Endothelial cell of umbilical vein (primary cell): ENCODE measurements at places on chromosomes 3 and 15.
A peak's percentile ranks its signal among the peaks of the same experiment; 100 is the strongest.

DNA sequence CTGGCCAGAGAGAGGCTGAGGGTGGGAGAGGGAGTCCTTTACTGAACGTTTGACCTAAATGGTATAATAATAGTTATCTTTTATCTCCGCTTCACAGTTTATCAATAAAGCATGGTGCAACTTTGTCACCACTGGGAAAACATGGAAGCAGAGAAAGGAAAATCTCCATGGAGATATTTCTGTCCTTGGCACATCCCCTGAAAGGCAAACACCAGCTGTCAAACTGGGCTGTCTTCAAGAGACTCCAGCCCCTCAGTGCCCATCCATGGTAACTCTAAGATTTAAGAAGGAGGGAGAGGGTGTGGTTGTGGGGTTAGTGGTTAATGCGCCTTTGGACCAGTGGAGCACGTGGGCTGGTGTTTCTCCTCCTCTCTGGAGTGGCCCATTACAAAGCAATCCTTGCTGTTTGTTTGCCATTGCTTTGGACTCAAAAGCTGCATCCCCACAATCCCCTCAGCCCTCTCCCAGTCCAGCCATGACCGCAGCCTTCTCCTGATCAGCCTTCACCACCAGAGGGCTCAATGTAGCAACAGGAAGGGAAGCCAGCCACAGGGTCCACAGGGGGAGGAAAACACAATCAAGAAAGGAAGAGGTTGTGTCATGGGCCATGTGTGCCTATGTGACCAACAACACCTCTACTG, 38.2 kb upstream of the FAM174B start:
- H3K4me1 ChIP-seq, result peaks cover 2% of the 10 kb centered on the region
- no peak overlapping the region for H3K27ac ChIP-seq
- H3K4me3 ChIP-seq, result no peak overlapping the region

DNA sequence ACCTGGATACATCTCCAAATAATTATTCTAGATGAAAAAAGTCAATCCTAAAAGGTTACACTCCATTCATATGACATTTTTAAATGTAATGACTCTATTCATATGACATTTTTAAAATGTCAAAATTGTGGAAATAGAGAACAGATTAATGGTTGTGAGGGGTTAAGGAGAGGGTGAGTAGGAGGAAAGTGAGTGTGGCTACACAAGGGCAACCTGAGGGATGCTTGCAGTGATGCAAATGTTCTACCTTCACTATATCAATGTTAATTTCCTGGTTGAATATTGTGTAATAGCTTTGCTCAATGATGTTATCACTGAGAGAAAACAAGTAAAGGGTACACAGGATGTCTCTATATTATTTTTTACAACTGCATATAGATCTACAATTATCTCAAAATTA, 54.9 kb upstream of the PXYLP1 start:
- no peak for DNase-seq
- H3K36me3 ChIP-seq, result no peaks in the 10 kb centered on the region
- H3K27ac ChIP-seq, result no peak overlapping the region
- no peaks in the 10 kb centered on the region for H3K4me1 ChIP-seq
- no peaks in the 10 kb centered on the region for H3K27me3 ChIP-seq

DNA sequence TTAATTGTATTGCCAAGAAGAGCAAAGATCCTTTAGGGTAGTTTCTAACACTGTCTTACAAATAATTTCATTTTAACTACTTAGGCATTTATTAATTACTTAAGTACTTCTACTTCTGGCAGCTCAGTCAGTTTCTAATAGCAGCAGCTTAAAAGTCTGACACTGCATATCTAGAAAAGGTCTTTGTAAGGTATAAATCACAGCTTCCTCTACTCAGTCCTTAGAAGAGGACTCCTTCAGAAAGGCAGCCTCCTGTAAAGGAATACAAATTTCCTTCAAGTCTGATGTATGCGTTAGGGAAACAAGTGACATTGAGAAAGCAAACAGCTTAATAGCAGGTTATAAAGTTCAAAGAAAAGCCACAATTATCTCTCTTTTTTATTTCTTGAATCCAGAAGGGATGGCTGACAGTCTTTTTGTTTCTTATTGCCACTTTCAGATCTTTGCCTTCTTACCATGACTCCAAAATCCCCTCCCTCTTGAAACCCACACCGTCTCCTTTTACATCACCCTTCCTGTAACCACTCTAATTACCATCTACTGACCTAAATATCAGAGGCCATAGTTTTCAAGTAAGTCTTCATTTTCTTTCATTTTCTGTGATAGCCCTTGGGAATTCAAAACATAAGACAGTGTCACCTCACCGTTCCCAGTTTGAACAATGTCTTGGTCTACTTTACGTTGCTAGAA, 109.5 kb downstream of the CGGBP1 start:
- no peaks in the 10 kb centered on the region for H3K4me1 ChIP-seq
- no peaks in the 10 kb centered on the region for H3K27me3 ChIP-seq
- DNase-seq, result no peak
- H3K27ac ChIP-seq, result no peak overlapping the region
- H3K4me3 ChIP-seq, result no peak overlapping the region
- no peaks in the 10 kb centered on the region for H3K36me3 ChIP-seq

DNA sequence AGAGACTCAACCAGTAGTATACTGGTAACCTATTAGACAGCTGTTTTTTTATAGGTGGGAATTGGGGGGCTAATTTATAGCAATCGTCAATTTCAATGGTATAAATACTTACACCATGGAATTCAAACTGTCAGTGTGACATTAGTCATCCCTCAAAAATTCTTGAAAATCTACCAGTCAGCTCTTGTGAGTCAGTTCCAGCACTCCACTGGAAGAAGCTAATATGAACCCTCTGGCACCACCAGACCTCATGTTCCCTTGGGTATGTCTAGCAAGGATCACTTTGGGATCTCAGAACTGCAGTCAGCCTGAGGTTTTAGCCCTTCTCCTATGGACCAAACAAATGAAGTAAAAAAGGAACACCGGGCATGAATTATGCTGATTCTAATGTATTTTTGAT, 11.8 kb upstream of the UACA start:
- peak overlapping the region; percentile 40 for H3K27ac ChIP-seq
- no peaks in the 10 kb centered on the region for H3K36me3 ChIP-seq
- H3K4me3 ChIP-seq, result no peak overlapping the region
- peaks cover 52% of the 10 kb centered on the region for H3K4me1 ChIP-seq
- H3K27me3 ChIP-seq, result no peaks in the 10 kb centered on the region
- DNase-seq, result peak; percentile 44

- DNase-seq, result no peak
- H3K27me3 ChIP-seq, result no peaks in the 10 kb centered on the region
- no peaks in the 10 kb centered on the region for H3K4me1 ChIP-seq
- H3K4me3 ChIP-seq, result no peak overlapping the region
Observed at GRCh38 chr15:29400701-29401100, 131.1 kb upstream of the NSMCE3 start.

- no peak overlapping the region for H3K27ac ChIP-seq
- no peak for DNase-seq
- H3K27me3 ChIP-seq, result peaks cover 2% of the 10 kb centered on the region
- H3K36me3 ChIP-seq, result no peaks in the 10 kb centered on the region
- no peaks in the 10 kb centered on the region for H3K4me1 ChIP-seq
Observed at GRCh38 chr3:160709477-160710182, 32.7 kb downstream of the ARL14 start.

DNA sequence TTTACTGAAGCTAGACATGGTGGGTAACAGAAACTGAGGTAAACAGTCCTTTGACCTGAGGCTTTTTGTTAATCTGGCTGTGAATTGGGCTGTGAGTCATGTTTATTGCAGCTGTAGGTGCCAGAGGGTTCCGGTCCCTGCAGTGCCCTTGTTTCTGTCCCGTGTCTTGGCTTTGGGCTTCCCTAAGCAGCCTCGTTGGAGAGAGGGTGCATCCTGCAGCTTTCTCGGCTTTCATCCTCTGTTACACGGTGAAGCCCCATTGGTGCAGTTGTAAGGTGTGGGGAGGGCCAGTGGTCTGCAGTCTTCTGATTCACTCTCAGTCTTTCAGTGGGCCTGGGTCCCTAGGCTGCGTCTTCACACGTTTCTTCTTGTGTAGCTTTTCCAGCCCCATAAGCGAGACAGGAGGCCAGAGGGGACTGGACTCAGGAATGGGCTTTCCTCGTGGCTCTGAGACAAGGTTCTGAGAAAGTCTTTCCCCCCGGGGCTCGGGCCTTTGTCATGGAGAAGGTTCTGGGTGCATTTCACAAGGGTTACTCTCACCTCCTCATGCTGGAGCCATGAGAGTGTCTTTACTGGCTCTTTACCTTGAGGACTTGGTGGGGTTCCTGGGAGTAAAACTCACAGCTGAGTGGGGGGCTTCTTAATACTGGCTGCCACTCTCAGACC, 33.1 kb downstream of the ASB7 start:
- H3K4me1 ChIP-seq, result no peaks in the 10 kb centered on the region
- no peaks in the 10 kb centered on the region for H3K36me3 ChIP-seq
- H3K4me3 ChIP-seq, result no peak overlapping the region
- no peak overlapping the region for H3K27ac ChIP-seq
- DNase-seq, result peak; percentile 25

DNA sequence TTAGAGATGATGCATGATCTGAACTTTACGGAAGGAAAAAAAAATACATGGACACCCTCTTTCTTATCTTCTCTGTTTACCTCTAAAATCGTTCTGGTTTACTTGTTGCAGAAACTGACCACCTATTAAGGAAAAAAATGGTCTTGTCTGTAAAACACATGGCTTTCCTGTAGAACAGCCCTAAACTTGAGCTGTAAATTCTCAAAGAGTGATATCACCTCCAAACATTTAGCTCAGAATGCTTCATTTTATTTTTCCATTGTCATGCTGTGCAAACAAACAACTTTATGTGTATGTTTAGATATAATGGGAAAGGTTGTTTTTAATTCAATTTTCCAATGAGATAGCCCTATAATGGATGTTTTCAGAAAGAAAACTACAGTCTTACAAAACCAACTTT, 237.4 kb upstream of the NR2F2 start:
- no peaks in the 10 kb centered on the region for H3K4me1 ChIP-seq
- H3K27me3 ChIP-seq, result no peaks in the 10 kb centered on the region

GRCh38 chr15:90305932-90306331, 40.5 kb downstream of the NGRN start:
- no peak overlapping the region for H3K27ac ChIP-seq
- no peaks in the 10 kb centered on the region for H3K36me3 ChIP-seq
- no peak for DNase-seq
- no peaks in the 10 kb centered on the region for H3K4me1 ChIP-seq
- no peak overlapping the region for H3K4me3 ChIP-seq

DNA sequence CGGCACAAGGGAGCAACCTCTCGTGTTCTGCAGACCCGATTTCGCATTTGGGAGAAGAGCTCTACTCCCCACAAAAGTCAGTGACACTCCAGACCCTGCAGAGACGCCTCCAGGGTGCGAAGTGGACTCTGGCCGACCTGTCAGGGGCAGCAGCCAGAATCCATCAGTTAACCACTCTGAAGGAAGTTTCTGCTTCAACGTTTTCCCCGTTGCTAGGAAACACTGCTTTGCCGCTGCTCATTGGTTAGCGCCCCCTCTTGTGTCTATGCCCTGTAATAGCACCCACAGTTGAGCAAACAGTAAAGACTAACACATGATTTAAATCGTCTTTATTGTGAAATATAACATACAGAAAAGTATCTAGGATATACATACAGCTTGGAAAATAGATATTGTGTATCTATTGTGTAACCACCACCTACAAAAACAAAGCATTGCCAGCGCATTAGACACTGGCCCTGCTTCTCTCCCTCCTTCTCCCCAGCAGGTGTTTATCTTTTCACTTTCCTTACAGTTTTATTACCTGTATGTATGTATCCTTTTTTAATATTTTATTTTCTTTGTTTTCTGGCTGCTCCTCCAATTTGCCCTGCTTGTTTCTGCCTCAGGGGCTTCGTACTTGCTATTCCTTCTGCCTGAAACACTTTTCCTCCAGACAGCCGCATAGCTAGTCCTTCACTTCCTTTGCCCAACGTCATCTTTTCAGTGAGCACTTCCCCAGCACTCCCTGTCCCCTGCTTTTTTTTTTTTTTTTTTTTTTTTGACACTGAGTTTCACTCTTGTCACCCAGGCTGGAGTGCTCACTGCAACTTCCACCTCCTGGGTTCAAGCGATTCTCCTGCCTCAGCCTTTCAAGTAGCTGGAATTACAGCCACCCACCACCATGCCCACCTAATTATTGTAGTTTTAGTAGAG, 38.8 kb downstream of the TMEM40 start:
- H3K27ac ChIP-seq, result no peak overlapping the region
- DNase-seq, result peak; percentile 85
- no peaks in the 10 kb centered on the region for H3K36me3 ChIP-seq
- no peak overlapping the region for H3K4me3 ChIP-seq

DNA sequence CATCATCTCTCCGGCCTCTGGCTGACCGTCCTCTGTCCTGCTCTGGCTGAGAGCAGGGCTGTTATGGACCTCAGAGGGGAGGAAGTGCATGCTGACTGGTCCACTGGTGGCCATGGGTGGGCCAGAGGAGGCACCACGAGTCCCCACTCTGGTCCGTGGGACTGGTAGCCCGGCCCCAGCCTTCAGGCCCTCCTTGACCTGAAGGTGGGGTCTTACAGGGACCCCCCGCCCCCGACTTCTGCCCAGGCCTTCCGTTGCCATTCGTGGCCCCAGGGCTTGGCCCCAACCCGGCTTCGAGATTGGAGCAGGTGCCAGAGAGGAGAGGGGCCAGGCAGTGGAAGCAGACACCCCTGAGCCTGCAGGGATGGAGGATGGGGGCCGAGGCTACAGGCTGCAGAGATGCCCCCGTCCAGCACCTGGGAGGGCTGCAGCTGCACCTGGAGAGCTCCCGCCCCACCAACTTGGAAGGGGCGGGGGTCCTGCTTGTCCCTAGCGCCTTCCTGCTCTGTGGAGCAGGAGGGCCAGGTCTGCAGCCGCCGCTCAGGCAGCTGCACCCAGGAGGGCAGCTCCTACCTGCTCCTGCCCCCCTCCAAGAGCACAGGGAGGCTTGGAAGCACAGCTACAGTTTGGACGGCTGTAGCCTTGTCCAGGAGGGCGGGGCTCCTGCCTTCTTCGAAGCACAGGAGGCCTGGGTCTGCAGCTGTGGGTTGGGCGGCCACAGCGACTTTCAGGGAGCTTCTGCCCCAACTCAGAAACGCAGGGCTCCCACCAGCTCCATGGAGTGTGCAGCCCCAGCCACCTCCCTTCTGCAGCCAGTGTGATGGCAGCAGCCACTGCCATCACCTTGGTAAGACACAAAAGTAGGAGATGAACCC, 142.5 kb downstream of the KLF13 start:
- no peak for DNase-seq
- H3K4me1 ChIP-seq, result no peaks in the 10 kb centered on the region
- H3K27me3 ChIP-seq, result peaks cover 5% of the 10 kb centered on the region
- no peak overlapping the region for H3K4me3 ChIP-seq

GRCh38 chr15:51135276-51135675, 40.6 kb upstream of the TNFAIP8L3 start:
- H3K4me3 ChIP-seq, result no peak overlapping the region
- no peaks in the 10 kb centered on the region for H3K36me3 ChIP-seq
- peaks cover 26% of the 10 kb centered on the region for H3K4me1 ChIP-seq
- DNase-seq, result no peak
- H3K27me3 ChIP-seq, result no peaks in the 10 kb centered on the region

GRCh38 chr3:65955792-65956477, 82.8 kb downstream of the MAGI1 start:
- H3K4me3 ChIP-seq, result no peak overlapping the region
- DNase-seq, result peak; percentile 46
- no peaks in the 10 kb centered on the region for H3K27me3 ChIP-seq
- no peaks in the 10 kb centered on the region for H3K36me3 ChIP-seq
- peaks cover 62% of the 10 kb centered on the region for H3K4me1 ChIP-seq
